ENCODE measurements at places on chromosomes 4 and X.

- no peak for DNase-seq
Measured at GRCh38 chr4:122346036-122346435, 32.8 kb upstream of the ADAD1 start.

DNA sequence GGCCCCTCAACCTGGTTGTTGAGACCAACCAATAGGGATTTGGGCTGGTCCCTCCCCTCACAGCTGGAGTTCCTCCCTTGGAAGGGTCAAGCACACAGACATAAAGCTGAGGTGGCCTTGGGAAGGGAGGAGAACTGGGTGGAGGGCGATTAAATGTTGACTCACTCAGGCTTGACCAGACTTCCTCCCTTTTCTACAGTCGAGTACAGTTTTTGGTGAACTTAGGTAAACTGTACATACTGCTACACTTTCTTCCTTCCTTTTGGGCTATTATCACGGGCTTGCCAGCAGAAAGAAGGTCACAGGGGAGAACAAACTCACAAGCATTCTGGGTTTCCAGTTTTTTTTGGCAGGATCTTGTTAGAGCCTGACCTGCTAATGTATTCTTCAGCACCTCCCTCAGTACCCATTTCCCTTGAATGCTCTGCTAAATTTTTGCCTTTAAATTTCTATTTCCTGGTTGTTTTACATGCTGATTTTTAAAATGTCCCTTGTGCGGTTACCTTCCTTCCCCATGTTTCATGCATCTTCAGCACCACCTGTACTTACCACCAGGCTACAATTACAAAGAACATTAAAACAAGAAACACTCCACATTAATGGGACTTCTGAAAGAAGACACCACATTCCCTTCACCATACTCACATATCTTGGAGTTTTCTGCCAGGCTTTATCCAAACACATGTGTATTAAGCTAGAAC lies 135.2 kb upstream of the RASGEF1B start:
- no peak for DNase-seq

- no peak for DNase-seq
Measured at GRCh38 chr4:92497141-92497540, 193.4 kb downstream of the GRID2 start.

- DNase-seq, result no peak
Measured at GRCh38 chr4:168028568-168028967, 63.8 kb upstream of the ANXA10 start.

DNA sequence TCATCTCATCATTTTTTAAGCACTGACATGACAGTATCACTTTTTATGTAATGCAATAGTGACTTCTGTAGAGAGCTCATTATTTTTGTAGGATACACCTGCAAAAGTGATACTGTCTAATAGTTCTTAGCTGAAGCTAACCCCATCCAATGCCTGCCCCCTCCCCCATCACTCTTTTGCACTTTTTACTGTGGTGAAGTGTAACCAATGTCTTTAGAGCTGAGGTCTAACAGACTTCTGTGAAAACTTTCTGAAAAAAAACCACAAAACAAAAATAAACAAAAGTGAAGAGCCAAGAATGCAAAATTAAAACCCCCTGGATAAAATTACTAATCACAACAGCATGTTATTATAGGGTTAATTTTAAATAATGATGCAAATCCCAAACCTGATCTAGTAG lies 301.1 kb downstream of the ANK2 start:
- DNase-seq, result no peak

- DNase-seq, result peak; percentile 12
Measured at GRCh38 chr4:8039290-8039689, 99.6 kb upstream of the AFAP1 start.

- DNase-seq, result no peak
Measured at GRCh38 chr4:78325271-78326157, 226.1 kb upstream of the ANXA3 start.

- no peak for DNase-seq
Measured at GRCh38 chrX:108186811-108187210, 95.2 kb downstream of the ATG4A start.

GRCh38 chr4:85658766-85659439 lies 184.0 kb downstream of the ARHGAP24 start:
- no peak for DNase-seq

- DNase-seq, result no peak
Measured at GRCh38 chr4:140281828-140282552, 91.5 kb upstream of the SCOC start.

DNA sequence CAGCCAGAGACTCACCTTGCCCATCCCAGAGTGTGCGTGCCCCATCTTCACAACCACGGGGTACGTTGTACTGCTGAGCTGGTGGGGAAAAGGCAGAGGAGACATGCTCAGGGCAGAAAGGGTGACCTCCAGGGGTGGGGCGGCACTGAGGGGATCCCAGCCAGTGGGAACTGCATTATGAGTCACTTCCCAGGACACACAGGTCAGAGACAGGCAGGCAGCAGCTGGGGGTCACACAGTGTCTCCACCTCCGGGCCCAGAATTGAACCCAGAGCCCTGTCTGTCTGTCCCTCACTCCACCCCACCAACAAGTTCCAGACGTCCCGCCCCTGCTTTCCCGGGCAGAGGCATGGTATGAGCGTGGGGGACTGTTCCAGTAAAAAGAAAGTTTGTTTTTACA lies 4.8 kb upstream of the TIMP1 start:
- DNase-seq, result no peak

- no peak for DNase-seq
Measured at GRCh38 chr4:7945709-7946380, 6.2 kb upstream of the AFAP1 start.

All from NCI-H446 (cell line).